ENCODE measurements at places on chromosomes 12 and 14. TPM values are rescaled to one million over a fixed set of nuclear protein-coding genes. Genes with fewer than 3 reads are reported as not detected.

DNA sequence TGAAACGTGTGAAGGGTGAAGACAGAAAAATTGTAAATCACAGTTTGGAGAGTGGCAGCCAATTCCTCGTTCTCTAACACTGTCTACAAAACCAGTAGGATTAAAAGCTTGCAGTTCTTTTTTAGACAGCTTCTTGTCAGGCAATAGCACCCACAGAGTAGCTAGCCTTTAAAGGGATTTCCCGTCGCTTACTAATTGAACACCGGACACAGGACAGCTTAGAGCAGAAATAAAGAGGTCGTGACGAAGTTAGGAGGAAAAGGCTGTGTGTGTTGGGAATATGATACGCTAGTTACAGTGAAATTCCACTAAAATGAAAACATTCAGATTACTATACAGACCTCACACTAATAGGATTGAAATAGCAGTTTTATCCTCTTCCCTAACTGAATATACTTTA is 149.1 kb upstream of the FLRT2 start:
- no peak for DNase-seq

DNA sequence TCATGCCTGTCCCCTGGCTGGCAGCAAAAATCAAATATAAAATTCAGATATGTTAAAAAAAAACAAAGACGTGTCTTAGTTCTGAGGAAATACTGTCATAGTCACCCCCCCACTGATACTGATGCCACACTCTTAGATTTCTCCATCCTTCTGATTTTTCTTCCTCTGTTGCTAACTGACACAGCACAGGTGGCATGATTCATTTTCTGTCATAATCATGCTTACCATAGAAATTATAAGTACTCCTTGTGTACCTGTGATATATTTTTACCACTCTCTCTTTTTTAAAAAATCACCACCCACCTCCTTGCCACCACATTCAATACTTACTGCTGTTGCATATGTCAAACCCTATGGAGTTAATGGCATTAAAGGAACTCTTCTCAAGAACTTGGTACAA is 209.2 kb downstream of the PPM1H start:
- no peak for DNase-seq

DNA sequence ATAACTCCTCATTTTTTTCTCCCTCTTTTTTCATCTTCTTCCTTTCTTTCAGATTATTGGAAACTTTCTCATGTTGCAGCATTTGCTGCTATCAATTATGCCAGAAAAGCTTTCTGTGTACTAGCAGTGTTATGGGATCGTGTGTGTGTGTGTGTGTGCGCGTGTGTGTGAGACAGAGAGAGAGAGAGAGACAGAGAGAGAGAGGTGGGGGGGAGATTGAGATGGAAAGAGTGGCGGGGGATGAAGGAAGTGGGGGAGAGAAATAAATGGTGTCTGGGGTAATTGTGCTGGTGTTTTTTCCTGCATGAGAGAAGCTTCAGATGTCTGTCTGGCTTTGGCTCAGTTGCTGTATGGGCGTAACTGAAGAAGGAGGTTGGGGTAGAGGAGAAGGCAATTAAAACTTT is 268.9 kb downstream of the RAD51B start:
- no peak for DNase-seq

- no peak for DNase-seq
Observed at GRCh38 chr12:82057770-82058169, 298.6 kb upstream of the PPFIA2 start.

Gene PAPLN
- 6.4 TPM for total RNA-seq

Gene SMCO2
- total RNA-seq = not detected

Gene TOMM20L
- not detected for total RNA-seq

Measured in mesenteric fat pad (tissue), 1 donor.